Stimulated activated naive CD8-positive, alpha-beta T cell treated with anti-CD3 and anti-CD28 coated beads, Interleukin-15, Interleukin-2, amounts not matched to agents 100 U/mL and 50 U/mL, for 24 hours (primary cell): ENCODE measurements at places on chromosomes 13 and 19.

DNA sequence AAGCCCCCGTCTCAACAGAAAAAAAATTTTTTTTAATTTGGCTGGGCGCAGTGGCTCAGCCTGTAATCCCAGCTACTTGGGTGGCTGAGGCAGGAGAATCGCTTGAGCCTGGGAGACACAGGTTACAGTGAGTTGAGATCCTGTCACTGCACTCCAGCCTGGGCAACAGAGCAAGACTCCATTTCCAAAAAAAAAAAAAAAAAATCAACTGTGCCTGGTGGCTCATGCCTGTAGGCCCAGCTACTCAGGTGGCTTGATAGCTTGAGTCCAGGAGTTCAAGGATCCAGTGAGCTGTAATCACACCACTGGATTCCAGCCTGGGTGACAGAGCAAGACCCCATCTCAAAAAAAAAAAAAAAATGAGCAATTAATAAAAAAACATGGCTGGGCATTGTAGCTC, 1.3 kb upstream of the DOHH start:
- DNase-seq, result no peak

GRCh38 chr19:42374826-42375376, 15.2 kb downstream of the CNFN start:
- DNase-seq, result no peak

DNA sequence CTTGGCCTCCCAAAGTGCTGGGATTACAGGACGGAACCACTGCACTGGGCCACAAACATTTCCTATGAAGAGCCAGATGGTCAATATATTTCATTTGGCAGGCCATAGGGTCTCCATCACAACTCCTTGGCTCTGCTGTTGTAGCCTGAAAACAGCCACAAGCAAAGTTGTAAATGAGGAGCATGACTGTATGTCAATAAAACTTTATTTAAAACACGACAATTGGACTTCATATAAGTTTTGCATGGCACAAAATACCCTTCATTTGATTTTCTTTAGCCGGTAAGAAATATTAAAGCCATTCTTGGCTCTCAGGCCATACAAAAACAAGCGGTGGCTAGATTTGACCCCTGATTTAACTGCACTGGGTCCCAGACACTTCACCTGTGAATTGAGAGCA, 3.1 kb upstream of the FPR1 start:
- DNase-seq, result no peak

DNA sequence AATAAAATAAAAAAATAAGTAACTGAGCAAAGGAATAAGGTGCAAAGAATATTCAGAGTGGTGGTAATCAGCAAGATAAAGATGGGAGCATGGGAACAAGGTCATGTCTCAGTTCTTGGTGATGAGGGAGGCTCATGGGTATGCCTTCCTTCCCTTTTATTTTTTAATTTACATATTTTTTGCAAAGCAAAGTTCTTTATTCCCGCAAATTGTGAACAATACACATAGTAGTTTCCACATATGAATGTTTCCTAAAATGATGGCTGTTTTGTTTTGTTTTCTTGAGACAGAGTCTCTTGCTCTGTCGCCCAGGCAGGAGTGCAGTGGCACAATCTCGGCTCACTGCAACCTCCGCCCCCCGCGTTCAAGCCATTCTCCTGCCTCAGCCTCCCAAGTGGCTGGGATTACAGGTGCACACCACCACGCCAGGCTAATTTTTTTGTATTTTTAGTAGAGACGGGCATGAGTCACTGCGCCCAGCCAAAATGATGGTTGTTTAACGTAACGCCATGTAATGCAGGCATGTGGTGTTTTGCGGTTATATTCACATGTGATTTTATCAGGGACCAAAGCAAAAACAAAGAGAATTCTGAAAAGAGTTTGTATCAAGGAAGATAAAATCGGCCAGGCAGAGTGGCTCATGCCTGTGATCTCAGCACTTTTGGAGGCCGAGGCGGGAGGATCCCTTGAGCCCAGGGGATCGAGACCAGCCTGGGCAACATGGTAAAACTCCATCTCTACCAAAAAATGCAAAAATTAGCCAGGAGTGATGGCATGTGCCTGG, 4.5 kb upstream of the ADGRE2 start:
- DNase-seq, result no peak

GRCh38 chr13:43546816-43547215, 240.0 kb downstream of the ENOX1 start:
- no peak for DNase-seq

DNA sequence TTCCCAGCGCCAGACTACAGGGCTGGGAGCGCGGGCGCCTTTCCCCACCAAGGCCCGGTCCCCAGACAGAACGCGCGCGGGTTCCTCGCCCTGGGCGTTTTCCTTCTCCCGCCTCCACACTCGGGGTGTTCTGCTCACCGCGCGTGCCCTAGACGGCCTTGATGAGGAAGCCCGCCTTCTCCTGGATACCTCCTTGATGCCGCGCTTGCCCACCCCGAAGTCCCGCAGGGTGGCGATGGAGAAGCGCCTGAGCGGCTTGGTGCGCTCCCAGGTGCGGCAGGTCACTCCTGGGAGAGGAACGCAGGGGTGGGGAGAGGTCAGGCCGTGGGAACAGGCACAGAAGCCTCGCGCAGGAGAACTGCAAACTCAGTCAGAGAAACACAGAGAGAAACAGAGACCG, 34.8 kb downstream of the CYP2B6 start:
- DNase-seq, result no peak

DNA sequence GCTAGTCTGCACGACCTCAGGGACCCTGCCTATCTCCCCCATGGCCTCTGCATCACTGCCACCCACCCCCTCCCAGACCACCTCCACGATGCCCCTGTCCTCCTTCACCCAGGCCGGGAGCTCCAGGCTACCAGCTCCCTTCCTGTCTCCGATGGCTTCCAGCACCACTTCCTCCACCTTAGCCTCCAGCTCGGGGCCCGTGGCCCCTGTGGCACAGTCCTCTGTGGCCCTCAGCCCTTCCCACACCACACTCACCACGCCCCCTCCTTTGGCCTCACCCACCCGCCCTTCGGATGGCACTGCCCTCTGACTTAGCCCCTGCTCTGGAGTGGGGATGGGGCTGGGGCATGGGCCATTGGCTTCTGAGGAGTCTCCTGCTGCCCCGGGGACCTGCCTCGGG, 7.2 kb downstream of the PALM3 start:
- no peak for DNase-seq

GRCh38 chr13:21674490-21675009, 3.7 kb downstream of the FGF9 start:
- no peak for DNase-seq

GRCh38 chr13:26878438-26878837, 117.9 kb upstream of the GPR12 start:
- DNase-seq, result no peak

DNA sequence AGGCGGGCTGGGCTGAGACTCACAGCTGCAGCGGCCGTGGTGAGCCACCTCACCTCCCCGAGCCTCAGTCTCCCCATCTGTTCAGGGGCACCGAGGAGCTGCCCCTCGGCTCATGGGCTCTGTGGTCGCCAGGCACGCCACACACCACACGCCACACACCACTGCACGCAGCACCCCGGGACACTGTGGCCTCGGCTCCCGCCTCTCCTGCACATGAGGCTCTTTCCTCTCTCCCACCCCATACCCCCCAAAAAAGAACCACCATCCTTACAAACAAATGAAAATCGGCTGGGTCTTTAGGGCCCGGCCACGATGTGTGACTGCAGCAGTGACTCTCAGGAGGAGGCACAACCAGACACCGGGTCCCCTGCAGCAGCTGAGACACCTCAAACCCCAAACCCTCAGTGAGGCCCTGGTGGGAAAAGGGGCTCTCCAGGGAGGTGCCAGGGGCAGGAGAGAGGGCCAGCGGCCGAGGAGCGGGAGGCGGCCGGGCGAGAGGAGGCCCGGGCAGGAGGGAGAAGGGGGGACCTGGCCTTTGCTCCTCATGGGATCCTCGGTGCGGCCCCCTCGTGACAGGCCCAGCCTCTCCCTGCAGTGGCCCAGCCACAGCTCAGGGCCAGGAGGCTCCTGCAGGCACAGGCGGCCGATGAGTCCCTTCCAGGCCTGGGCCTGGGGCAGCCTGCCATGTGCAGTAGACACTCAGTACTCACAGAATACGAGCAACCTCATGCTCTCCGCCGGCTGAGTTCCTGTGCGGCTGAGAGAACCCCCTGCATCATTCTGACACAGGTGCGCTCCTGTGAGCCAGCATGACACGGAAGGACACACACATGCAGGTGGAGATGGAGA, 66.3 kb downstream of the RASA3 start:
- DNase-seq, result peak; percentile 55

DNA sequence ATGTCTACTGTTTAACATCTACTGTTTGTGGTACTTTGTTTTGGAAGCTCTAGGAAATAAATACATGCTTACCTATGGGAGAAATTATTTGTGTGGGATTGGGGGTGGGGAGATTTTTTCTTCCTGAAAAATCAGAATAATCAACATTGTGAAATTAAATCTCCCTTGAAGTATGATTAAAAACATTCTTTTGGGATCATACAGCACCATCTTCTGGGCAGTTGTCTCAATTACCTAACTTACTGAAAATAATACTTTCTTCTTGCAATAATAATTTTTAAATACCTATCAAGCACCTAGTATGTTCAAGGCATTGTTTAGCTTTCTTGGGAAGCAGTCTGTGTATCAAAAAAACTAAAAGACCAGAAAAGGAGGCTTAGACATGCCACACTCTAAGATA, 576.5 kb upstream of the ARGLU1 start:
- no peak for DNase-seq

DNA sequence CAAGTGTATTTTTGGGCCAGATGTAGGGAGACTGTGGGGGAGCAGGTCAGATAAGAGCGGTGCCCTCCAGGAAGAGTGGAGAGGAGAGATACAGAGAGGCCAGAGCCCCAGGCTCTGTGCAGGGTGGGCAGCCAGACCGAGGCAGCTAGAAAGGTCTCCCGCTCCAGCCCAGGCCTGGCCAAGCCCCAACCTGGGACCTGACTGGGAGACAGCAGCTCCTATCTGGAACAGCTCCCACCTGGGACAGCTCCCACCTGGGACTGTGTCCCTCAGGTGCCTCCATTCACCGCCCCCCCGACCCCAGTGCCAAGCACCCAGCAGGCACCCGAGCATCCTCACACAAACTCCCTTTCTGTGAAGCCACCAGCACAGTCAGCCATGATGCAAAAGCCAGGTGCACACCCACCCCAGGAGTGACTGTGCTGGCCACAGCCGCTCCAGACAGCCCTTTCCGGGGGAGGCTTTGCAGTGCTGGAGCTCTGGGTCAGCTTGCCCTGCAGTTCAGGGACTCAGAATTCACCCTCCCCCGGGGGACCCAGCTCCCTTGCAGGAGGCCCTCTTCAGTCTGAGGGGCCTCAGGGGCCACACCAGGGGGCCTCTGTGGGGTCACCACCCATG, 2.1 kb upstream of the GRTP1 start:
- no peak for DNase-seq

DNA sequence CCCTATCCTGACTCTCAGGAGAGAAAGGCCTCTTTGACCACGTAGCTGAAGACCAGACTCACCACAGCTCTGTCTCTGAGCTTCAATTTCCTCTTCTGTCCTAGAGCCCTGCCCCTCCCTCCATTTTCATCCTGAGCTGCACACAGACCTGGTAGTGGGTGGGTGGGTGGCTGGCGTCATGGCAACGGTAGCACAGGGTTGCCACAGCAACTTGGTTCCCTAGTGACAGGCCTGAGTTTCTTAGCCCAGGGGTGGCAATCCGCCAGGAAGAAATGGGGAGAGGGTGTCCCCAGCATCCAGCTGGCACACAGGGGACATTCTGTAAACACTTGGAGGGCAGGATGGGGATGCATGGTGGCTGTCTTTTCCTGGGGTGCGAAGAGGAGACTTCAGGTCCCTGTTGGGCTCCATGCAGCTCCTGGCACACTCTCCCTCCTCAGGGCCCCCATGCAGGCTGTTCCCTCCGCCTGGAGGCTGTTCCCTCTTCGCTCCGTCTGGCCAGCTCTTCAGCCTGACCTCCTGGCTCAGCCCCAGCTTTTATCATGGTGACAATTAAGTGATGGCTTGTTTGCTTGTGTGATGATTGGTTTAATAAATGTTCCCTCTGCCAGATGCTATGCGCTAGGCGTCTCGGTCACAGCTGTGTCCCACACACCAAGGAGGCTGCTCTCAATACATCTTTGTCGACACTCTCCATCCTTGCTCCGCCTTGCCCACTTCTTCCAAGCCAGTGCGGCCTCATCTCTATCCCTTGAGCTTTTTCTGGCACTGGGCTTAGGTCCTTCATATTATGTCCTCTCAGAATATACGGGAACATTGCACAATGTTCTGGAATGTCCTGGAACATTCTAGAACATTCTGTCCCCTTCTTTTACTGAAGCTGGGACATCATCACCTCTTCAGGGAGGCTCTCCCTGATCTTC, 7.4 kb upstream of the KLHL26 start:
- no peak for DNase-seq

DNA sequence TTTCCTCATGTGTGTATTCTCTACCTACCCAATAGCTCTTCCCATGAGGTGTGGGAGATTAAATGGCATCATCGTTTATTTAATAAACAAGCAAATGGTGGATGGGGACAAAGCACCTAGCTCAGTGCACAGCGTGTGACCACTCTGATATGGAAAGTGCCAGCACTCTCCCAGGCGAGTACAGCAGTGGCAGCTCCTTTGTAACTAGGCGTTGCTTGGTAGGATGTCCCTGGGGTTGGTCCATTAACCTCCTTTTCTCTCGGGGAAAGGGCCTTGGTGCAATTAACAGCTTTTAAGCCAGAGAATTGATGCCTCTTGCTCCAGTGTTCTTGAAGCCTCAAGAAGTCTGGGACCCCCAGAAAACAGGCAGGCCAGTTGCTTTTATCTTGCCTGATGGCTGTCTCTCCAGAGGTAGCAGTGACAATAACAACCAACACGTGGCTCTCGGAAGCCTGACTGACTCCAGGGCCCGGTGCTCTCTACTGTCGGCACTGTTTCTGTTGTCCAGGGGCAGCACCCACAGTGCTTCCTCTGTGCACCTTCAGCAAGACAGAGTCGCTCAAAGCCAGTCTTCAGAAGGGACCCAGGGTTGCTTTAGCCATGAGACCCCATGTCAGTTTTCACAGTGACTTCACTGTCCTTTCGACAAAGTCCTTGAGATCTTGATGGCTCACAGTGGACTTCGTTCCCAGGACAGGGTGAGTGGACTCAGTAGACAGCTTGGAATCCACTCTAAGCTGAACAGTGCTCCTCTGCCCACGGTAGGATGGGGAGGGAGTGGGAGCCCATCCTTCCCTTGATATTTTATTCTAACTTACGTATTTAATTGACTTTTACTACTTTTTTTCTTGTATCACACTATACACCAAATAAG, 33.9 kb upstream of the NPAS1 start:
- no peak for DNase-seq
